Omental fat pad (tissue), 4 donors: ENCODE measurements at places on chromosomes 7 and 10. TPM values are rescaled to one million over a fixed set of nuclear protein-coding genes. Genes with fewer than 3 reads are reported as not detected.

DNA sequence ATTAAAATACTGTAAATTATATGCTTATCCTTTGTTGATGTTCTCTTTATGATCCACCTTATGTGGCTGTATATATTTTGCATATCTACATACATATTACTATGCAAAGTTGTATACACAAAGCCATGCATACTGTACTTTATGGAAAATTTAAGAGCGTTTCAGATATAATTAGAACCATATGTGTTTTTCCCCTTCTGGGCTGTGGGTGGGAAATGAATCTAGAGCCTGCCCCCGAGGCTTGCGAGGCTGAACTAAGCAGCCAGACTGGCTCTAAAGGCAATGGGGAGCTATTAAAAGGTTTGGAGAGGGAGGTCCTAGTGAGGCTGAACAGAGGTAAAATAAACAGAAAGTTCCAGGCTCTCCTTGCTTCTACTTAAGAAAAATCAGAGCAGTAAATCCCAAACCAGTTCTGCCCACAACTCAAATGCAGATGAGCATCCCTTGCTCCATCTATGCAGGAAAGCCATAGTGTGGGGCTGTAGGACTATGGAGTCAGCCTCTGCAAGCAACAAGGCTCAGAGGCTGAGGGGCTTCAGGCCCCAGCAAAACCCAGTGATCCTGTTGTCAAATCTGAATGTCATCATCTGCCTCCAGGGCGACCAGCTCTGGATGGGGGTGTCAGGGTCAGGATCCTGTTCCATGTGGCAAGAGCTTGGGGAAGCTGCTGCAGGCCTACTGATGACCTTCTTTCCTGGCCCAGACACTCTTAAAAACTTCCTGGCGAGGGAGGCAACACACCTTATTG is 14.1 kb upstream of the DDIT4 start:
- no peak for DNase-seq

- no peak for DNase-seq
These were observed 341.0 kb upstream of the ZMIZ1 start for GRCh38 chr10:78727728-78728127.

- DNase-seq: no peak
These were observed 37.7 kb downstream of the TRIL start for GRCh38 chr7:28920424-28920823.

- DNase-seq: no peak
These were observed 330.9 kb downstream of the GFRA1 start for GRCh38 chr10:115942101-115942500.

DNA sequence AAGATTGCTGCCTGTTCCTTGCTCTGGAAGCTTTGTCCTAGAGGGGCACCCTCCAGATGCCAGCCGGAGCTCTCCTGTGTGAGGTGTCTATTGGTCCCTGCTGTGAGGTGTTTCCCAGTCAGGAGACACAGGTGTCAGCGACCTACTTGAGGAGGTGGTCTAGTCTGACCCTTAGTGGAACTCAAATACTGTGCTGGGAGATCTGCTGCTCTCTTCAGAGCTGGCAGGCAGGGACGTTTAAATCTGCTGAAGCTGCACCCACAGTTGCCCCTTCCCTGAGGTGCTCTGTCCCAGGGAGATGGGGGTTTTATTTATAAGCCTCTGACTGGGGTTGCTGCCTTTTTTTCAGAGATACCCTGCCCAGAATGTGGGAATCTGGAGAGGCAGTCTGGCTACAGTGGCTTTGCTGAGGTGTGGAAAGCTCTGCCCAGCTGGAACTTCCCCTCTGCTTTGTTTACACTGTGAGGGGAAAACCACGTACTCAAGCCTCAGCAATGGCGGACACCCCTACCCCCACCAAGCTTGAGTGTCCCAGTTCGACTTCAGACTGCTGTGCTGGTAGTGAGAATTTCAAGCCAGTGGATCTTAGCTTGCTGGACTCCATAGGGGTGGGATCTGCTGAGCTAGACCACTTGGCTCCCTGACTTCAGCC is 119.2 kb downstream of the PPP1R9A start:
- DNase-seq: no peak

DNA sequence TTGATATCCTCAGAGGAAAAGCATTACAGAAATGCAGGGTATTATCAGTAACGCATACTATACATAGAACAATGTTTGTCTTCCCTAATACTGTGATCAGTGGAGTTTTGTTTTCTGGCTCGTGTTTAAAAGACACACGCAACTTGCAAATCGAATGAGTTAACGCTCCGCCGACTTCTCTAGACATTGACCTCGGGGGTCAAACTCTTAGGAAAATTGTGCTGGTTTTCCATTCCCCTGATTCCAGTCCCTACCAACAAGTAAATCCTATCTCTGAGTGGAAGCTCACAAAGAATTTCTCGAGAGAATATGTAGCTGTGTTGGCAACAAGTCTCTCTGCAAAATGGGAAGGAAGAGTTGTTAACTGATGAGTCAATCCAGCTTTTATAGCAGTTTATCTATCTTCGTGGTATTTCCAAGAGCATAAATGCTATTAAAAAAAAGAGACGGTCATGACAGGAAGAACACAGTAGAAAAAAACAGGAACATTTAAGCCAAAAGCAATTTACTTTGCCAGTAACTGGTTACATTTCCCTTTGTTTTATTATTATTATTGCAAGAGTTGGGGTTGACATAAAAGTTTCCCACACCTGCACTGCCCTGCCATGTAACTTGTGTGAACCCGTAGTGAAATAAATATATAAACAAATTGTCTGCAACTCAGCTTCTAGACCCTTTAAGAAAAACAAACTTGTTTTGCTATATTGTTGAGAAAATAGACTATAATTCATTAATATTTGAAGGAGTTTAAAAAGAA is 144.4 kb downstream of the ARID5B start:
- DNase-seq: no peak

DNA sequence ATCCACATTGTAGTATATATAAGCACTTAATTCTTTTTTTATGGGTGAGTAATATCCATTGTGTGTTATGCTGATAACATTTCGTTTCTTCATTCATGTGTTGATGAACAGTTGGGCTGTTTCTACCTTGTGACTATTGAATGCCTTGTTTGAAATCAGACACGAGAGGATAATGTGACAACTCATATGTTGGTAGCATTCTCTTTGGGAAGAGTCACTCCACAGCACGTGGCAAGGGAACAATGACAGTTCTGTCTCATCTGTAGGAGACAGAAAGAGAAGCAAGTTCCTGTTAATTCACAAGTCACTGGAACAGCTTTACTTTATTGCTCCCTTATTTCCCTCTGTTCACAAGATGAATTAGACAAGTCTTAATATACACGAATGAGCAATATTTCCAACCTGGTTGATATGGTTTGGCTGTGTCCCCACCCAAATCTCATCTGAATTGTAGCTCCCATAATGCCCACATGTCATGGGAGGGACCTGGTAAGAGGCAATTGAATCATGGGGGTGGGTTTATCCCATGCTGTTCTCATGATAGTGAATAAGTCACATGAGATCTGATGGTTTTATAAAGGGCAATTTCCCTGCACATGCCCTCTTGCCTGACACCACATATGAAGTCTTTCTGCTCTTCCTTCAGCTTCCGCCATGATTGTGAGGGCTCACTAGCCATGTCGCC is 125.3 kb downstream of the SEC23IP start:
- DNase-seq: no peak

- no peak for DNase-seq
These were observed 17.7 kb upstream of the PON1 start for GRCh38 chr7:95342029-95342428.

GRCh38 chr10:21078410-21079329 is 181.6 kb upstream of the NEBL start:
- peak; percentile 37 for DNase-seq

- DNase-seq: no peak
These were observed 23.5 kb downstream of the TMEM72 start for GRCh38 chr10:44934416-44935200.

OR13A1 gene
- total RNA-seq: not detected

ZPBP gene
- total RNA-seq: not detected

KCNIP2 gene
- total RNA-seq: 90.5 TPM

PRDX3 gene
- total RNA-seq: 201 TPM
